Smooth muscle cell of bladder (primary cell): ENCODE measurements at places on chromosomes 1 and 21. TPM values are rescaled to one million over a fixed set of nuclear protein-coding genes. Genes with fewer than 3 reads are reported as not detected.

The ATP1B1 gene
- 5.0 and 8.3 TPM in 2 replicates for total RNA-seq

The CELA2A gene
- 0.14 and 0.37 TPM in 2 replicates for total RNA-seq

The MYOM3 gene
- total RNA-seq = 0.09 TPM in 1 of 2 replicates, not detected in the other

The NFASC gene
- total RNA-seq = 25.7 and 32.7 TPM in 2 replicates

The DENND2C gene
- 1.4 and 1.8 TPM in 2 replicates for total RNA-seq
